ENCODE measurements at places on chromosomes 6 and 20.
A peak's percentile ranks its signal among the peaks of the same experiment; 100 is the strongest.

GRCh38 chr6:26030716-26031115, 56.5 kb upstream of the HFE start:
- DNase-seq, result no peak

- DNase-seq, result no peak
Observed at GRCh38 chr6:134537146-134537555, 219.2 kb upstream of the SGK1 start.

GRCh38 chr6:85479208-85479607, 29.3 kb downstream of the NT5E start:
- DNase-seq, result no peak

- no peak for DNase-seq
Observed at GRCh38 chr6:36147294-36147693, 17.0 kb downstream of the MAPK13 start.

- no peak for DNase-seq
Observed at GRCh38 chr6:80523010-80523409, 416.5 kb downstream of the BCKDHB start.

DNA sequence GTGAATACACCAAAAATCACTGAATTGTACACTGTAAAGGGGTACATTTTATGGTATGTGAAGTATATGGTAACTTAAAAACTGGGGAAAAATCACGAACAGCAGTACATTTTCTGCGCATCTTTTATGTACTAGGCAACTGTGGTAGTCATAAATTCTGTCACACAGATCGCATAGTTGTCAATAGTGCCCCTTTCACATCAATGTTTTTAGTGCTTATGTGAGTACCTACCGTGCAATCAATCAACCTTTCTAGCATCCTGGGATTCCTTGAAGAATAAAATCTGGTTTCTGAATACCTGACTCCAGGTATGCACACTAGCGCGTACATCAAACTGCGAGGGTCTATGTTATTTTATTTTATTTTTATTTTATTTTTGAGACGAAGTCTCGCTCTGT, 637 bp upstream of the RPF2 start:
- no peak for DNase-seq

DNA sequence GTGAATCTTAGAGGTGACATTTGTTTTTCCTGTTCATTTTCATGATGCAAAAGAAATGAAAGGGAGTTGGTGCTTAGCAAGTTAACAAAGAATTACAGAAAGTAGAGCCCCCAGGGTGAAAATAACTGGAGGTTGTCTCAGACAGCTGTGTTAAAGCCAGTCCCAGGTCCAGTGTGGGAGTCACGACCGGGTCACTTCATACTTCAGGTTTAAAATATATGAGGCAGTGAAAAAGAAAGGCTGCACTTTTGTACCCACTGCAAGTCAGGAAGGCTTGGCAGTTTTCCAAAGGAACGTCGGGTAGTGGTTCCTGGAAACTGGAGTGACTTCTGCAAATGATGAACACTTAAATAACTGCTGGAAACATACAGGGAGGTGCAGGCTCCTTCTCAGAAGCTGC, 91.5 kb upstream of the THBS2 start:
- DNase-seq, result no peak

- no peak for DNase-seq
Observed at GRCh38 chr20:62651285-62652021, 9.2 kb downstream of the SLCO4A1 start.

GRCh38 chr6:157985378-157986155, 3.9 kb downstream of the SYNJ2 start:
- peak; percentile 54 for DNase-seq

GRCh38 chr20:9402546-9402945, 111.8 kb upstream of the LAMP5 start:
- DNase-seq, result no peak

- DNase-seq, result no peak
Observed at GRCh38 chr20:6024768-6025167, 29.1 kb downstream of the LRRN4 start.

GRCh38 chr20:25565578-25566157, 19.7 kb downstream of the NINL start:
- DNase-seq, result no peak
